OCI-LY7 (cell line): ENCODE measurements at places on chromosomes 3 and 15.

- no peak for DNase-seq
These were observed 284.5 kb upstream of the ROBO1 start for GRCh38 chr3:80052271-80052670.

- no peak for DNase-seq
These were observed 48.5 kb downstream of the ZDHHC19 start for GRCh38 chr3:196162679-196163078.

GRCh38 chr15:53251523-53251922 lies 461.4 kb upstream of the ONECUT1 start:
- DNase-seq = no peak

GRCh38 chr3:79817224-79817623 lies 49.4 kb upstream of the ROBO1 start:
- no peak for DNase-seq

DNA sequence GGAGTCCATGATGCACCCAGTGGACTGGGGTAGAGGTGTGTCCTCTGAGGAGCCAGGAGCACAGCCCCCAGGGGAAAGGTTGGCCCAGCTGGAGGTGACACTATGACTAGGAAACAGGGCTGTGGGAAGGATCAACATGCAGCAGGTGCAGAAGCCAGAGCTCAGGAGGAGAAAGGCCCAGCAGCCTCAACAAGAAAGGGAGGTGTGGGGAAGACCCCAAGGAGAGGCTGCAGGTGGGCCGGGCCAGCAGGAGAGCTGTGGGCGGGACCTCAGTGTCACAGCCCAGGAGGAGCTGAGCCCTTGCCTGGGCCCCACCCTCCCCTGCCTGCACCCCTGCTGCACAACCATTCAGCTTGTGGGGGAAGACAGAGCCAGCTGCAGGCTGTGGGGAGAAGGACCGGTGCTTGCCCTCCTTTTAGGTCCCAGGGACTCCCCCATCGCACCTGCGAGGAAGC lies 18.4 kb upstream of the KLF13 start:
- DNase-seq = peak; percentile 87

DNA sequence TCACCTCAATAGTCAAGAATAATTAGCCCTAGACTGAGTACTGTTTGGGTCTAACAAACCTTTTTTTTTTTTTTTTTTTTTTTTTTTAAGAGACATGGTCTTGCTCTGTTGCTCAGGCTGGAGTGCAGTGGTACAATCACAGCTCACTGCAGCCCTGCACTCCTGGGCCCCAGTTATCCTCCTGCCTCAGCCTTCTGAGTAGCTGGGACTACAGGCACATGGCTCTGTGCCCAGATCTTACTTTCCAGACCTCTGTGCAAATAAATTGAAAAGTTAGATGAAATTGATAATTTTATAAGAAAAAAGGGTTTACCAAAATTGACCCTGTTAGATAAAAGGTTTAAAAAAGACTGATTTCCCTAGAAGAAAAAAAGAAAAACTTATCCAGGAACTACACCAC lies 79.0 kb downstream of the NR2E3 start:
- DNase-seq = no peak

DNA sequence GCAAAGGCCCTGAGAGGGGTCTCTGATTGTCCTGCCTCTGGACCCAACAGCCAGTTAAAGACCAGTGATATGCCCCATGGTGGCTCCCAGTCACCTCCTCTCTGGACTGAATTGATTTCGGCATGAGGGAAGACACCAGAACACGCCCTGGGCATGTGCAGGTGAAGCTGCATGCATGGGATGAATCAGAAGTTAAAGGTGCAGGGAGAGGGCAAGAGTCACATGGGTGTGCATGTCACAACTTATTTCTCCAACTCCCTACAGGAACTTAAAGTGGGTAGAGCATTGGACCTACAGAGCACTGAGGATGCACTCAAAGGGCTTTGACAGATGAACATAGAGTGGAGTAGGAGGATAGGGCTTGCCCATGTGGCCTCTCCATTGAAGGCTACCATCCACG lies 16.9 kb upstream of the RHCG start:
- no peak for DNase-seq

DNA sequence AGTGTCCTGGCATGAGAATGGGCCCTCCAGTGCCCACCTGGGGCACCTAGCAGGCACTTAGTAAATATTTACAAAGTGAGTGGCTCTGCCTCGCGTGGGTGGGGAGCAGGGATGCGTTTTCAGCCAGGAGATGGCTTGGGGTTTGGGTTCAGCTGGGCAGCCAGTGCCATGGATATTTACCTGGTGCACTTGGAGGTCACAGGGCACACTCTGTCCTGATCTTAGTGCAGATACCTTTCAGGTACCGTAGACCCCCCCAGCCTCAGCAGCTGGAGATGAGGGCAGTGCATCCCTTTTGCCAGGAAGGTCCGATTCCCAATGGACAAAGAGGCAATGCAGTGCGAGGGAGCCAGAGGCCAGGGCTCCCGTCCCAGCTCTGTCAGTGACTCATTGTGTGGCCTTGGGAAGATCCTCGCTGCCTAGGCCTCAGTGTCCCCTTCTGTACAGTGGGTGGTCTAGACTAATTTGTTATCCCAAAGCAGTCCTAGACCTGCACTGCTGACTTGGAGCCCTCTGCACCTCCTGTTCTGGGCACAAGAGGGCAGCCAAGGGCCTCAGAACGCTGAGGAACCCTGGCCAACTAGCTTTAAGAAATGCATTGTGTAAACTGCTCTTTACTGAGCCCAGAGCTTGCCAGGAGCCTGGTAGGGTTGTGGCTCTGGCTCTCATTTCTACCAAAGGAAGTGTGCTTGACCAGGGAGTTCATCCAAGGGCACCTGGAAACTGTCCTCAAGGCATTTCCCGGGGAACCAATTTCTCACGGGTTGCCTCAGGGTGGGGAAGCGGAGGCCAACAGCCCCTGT lies 16.0 kb downstream of the HDAC11 start:
- peak; percentile 76 for DNase-seq

GRCh38 chr3:59540696-59541095 lies 490.9 kb upstream of the CFAP20DC start:
- DNase-seq = no peak

DNA sequence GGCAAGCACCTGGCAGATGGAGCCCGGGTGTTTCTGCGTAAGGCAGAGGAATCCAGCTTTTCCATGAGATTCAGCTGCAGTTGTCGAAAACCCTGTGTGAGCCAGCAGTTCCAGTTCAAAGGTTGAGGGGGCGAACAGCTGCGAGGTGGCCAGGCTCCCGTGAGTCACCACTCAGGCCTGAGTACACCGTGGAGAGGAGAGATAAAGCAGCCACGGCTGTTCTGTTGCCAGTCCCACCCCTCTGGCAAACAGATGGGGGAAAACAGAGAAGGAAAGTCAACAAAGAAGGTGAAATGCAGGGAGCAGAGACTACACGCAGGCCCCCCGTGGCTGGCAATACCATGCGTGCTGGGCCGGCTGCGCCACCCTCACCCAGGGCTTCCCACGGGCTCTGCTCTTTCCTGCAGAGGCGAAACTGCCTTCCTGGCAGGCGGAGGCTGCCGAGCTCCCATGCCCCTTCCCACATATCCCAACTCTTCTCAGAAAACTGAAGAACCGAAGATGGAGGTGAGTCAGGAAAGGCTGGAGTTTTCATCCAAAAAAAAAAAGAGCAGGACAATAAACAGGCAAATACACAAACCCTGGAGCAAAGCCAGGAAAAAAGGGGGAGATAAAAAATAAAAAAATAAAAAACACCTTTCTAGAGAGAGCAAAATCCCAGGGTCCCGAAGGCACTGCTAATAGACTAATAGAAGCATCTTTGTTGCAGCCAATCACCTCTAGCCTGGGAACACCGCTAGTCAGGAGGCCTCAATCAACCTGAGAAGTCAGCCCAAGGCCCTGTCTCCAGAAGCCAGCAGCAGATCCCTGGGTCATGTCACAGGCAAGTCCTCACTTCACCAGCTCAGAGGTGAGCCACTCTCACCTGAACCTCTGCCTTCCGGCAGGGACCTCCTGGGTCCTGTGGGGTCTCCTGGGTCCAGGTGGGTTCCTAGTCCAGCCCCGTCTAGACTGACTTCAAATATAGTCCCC lies 37.7 kb downstream of the FAM174B start:
- DNase-seq = no peak

- peak; percentile 46 for DNase-seq
These were observed 101.2 kb upstream of the ETV5 start for GRCh38 chr3:186209810-186210752.

DNA sequence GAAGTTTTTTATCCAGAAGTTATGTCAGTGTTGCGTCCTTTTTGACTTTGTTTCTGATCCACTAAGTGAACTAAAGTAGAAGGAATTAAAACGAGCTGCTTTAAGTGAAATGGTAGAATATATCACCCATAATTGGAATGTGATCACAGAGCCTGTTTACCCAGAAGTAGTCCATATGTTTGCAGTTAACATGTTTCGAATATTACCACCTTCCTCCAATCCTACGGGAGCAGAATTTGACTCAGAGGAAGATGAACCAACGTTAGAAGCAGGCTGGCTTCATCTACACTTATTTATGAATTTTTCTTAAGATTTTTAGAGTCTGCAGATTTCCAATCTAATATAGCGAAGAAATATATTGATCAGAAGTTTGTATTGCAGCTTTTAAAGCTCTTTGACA lies 57.6 kb downstream of the DNAH1 start:
- DNase-seq = no peak

DNA sequence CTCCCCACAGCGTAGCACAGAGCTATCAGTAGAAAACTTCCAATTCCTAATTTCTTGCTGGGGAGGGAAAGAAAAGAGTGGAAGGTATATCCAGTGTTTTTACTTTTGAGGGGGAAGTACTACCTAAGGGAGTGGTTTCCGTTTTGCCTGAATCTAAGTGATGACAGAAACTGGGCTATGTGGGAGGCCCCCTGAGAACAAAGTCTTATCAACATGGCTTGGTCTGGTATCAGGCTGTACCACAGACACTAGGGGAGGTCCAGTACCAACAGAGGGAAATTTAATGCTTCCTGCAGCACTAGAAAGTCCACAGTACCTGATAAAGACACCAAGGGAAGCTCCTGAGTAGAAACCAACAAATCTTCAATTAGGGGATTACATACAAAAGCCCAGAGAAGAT lies 199.2 kb downstream of the IL5RA start:
- no peak for DNase-seq

DNA sequence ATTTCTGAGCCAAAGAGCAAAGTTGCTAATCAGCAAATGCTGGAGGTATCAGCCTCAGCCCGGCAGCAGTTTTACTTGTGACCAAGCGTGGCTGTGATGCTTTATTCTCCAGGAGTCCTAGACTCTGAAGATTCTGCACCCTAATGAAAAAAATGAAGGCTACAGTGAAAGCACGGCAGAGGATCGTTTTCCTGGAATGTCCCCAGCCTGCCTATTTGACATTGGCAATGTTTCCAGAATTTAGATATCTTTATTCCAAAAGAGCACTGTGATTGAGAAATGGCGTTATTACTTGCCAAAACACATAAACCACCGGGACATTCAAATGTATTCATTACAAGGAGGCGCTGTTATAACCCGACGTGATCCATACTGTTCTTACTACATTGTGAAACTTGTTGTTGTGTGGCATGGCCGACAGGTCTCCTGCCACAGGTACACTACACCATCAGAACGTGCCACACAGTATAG lies 263.8 kb downstream of the SLCO3A1 start:
- no peak for DNase-seq

GRCh38 chr3:58018892-58019742 lies 10.9 kb downstream of the FLNB start:
- DNase-seq = no peak

- DNase-seq = no peak
These were observed 134.6 kb downstream of the CMSS1 start for GRCh38 chr3:99952306-99952705.

DNA sequence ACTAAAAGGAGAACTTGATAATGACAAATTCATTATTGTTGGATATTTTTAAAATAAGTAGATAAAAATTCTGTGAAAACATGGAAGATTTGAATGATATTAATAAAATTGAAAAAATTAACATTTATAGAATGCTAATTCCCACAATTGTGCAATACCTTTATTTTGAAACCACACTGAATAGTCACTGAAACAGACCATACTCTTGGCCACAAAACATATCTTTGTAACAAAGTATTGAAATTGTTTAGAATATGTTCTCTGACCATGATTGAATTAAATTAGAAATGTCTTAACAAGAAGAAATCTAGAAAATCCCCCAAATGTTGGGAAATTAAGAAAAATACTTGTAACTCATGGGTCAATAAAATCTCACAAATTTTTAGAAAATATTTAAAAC lies 49.2 kb downstream of the ARHGAP11B start:
- no peak for DNase-seq

DNA sequence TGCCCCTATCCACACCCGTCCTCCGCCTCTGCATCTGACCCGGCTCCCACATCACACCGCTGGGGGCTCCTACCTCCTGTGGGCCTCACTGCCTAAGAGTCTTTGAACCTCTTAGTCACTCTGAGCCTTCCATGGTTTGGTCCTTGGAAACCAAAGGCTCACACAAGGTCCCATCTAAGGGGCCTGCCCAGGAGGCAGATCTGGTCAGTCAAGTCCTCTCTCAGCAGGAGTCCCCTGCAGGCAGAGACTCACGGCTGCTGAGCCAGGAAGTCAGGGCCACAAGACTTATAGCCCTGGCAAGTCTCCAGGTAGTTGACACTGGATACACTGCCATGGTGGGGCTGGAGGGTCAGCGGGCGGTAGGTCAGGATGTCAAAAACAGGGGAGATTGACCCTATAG lies 31.2 kb upstream of the ALDH1L1 start:
- DNase-seq = no peak

- DNase-seq = peak; percentile 78
These were observed 6.4 kb downstream of the TEX9 start for GRCh38 chr15:56371495-56372147.

- DNase-seq = no peak
These were observed 1.8 kb upstream of the PCBP4 start for GRCh38 chr3:51968883-51969678.

DNA sequence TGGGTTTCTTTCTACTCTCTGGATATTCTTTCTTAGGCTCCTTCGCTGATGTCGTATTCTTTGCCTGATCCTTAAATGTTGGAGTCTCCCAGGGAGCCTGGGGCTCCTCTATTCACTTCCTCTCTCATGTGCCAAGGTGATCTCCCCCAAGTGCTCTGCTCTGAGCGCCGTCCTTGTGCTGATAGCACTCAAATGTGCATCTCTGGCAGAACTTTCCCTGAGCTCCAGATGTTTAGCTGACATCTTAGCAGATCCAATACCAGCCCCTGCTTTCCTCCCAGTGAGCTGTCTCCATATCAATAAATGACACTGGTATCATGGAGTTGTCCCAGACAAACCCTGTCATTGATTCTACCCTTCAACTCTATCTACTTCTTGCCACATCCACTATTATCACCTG lies 62.4 kb downstream of the NTRK3 start:
- no peak for DNase-seq

DNA sequence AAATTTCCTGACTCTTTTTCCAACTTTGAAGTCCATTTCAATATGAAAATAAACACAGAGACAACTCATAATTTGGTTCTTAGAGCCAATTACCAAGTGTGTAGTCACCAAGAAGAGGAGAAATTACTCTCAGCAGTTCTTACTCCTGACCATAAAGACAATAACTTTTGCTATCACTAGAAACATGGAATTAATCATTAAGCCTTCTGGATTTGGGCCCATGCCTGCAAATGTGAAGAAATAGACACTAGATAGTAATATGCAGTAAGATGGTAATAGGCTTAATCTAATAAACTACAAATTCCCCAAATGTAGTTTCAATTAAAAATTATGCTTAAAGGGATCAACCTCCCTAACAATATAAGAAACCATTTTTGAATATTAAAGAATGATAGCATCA lies 185.1 kb upstream of the AGTR1 start:
- DNase-seq = no peak
